ENCODE measurements at places on chromosomes 4 and X.

- no peak for DNase-seq
Measured at GRCh38 chr4:7687006-7687405, 252.3 kb upstream of the PSAPL1 start.

DNA sequence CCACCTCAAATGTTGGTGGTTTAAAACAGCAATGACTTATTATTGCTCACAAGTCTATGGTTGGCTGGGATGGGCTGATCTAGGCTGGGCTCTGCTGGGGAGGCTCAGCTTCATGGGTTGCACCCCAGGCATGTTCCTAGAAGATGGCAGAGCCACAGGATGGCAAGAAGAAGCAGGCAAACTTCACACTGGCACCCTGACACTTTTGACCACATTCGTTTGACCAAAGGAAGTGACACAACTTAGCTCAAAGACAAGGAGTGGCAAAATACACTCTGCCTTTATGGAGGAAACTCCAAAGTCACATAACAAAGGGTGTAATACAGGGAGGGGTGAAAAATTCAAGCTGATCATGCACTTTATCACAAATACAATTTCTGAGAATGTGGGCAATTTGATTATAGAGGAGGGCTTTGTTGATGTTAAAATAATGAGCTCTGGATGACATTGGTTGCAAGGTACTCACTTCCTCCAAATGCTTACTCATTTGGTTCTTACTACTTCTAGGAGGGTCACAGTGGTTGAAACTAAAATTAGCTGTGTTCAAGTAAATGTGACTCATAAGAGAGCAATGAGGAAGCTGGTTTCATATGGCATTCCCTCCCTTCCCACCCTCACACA is 249.2 kb upstream of the RPS6KA3 start:
- no peak for DNase-seq

DNA sequence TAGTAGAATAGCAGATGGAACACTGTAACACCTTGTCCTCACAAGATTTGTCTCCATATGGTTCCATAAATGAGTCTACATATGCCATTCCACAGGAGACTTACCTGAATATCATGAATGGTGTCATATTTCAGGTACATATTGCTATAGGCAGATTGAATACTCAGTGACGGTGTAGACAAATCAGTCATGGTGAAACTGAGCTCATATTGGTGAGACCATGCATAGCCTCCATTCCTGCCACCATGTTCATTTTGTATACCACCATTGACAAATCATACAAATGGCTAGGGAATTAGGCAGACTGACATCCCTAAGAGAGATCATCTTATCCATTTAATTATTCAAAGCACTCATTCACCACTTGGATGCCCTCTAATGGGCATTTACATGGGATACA is 38.0 kb upstream of the SPP1 start:
- DNase-seq = no peak

DNA sequence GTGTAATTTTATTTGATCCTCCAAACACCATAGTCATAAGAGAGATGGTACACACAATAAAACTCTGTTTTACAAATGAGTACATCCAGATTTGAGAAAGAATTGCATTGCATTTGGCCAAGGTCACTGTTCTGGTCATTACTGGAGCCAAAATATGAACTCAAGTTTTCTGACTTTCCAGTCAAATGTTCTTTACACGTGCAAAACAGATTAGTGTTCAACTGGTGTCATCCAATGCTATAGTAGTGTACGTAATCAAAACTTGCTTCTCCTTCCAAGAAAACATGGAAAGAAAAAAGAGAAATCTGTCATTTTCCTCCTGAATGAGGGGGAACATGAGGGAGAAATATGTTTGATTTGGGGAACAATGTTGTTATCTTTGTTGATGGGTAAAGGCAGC is 291.9 kb downstream of the NAF1 start:
- no peak for DNase-seq

- DNase-seq = no peak
Measured at GRCh38 chrX:152177052-152177451, 38.7 kb upstream of the MAGEA10 start.

Data from activated naive CD4-positive, alpha-beta T cell (primary cell).